ENCODE measurements at places on chromosomes 6 and 20. TPM values are rescaled to one million over a fixed set of nuclear protein-coding genes. Genes with fewer than 3 reads are reported as not detected.
A peak's percentile ranks its signal among the peaks of the same experiment; 100 is the strongest.

DNA sequence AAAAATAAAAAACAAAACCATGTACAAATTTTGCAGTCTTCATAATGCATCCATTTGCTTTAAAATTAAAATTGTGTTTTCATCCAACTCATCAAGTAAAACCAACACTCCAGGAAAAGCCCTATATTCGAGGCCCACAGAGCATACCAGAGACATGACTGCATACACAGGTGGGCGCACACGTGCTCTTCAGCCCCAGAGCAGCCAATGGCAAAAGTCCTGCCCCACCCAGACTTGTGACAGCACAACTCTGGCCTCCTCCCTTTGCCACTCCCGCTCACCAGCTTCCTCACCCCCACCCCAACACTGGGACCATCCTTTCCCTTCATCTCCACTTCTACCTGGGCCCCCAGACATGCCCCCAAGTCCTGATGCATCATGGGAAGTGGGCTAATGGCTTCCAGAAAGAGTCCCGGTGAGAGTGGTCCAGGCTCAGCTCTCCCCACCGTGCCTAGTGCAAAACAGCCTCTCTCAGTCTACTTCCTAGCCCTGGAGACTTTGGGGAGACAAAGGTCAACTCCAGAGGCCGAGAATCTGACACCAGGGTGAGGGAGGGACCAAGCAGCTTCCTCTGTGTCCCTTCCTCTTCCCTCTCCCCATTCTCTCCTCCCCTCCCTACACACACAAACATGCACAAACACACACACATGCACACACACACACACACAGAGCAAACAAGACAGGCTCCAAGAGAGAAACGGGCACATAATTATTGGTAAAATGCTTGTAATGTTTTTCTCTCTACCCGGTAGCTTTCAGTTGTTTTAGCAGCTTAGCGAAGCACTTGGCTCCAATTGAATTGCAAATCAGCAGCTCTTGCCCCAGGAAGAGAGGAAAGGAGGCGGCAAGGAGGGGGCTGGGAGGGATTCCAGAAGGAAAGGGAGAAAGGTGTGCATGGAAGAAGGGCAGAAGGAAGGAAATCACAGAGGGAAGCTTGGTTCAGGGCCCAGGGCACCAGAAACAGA lies 14.3 kb downstream of the GRM4 start:
- no peaks in the 10 kb centered on the region for H3K36me3 ChIP-seq
- peaks cover 39% of the 10 kb centered on the region for H3K27me3 ChIP-seq
- no peak overlapping the region for H3K27ac ChIP-seq
- no peak overlapping the region for H3K4me3 ChIP-seq

- DNase-seq, result no peak
- peaks cover 29% of the 10 kb centered on the region for H3K27me3 ChIP-seq
- no peaks in the 10 kb centered on the region for H3K36me3 ChIP-seq
- no peak overlapping the region for H3K4me3 ChIP-seq
- H3K27ac ChIP-seq, result no peak overlapping the region
These were observed 211.1 kb downstream of the SOD2 start for GRCh38 chr6:159481897-159482296.

DNA sequence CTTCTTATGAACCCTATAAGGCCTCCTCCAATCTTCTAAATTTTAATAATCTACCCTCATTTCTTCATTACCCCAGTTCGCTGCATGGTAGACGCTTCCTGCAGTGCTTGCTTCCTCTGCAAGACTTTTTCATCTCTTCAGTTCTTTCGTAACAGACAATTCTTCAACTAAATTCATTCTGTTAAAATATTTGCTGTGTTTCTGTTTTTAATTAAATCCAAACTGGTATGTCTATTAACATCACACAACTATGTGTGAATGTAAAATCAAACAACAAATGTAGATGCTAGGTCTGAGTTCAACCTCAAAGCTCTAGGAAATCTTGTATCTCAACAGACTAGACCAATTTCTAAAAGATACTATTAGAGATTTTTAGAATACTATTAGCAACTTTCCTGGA lies 199.3 kb downstream of the RNGTT start:
- H3K4me1 ChIP-seq, result no peaks in the 10 kb centered on the region
- no peak overlapping the region for H3K27ac ChIP-seq
- no peak for DNase-seq
- H3K36me3 ChIP-seq, result peaks cover 12% of the 10 kb centered on the region
- no peaks in the 10 kb centered on the region for H3K27me3 ChIP-seq

GRCh38 chr6:25615471-25615870 lies 36.5 kb upstream of the SCGN start:
- H3K36me3 ChIP-seq, result peaks cover under 1% of the 10 kb centered on the region
- no peak overlapping the region for H3K4me3 ChIP-seq
- no peaks in the 10 kb centered on the region for H3K4me1 ChIP-seq

DNA sequence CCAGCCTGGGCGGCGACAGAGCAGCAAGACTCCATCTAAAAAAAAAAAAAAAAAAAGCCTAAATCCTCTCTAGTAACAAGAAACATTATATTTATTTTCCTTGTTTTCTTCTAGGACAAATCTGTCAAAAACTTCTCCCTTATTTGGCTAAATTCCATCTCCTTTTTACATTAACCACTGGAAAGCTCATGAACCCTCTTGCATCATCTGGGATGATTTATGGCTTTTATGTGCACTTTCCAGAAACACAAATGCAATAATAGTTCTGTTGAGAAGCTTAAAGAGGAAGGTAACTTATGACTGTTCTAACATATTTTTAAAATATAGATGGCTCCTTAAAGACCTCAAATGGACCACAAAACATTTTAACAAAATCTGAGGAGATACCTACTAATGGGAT lies 526.1 kb upstream of the SPTLC3 start:
- no peak overlapping the region for H3K4me3 ChIP-seq
- DNase-seq, result peak; percentile 41
- no peaks in the 10 kb centered on the region for H3K4me1 ChIP-seq
- no peak overlapping the region for H3K27ac ChIP-seq
- H3K36me3 ChIP-seq, result no peaks in the 10 kb centered on the region
- H3K27me3 ChIP-seq, result no peaks in the 10 kb centered on the region

- no peaks in the 10 kb centered on the region for H3K27me3 ChIP-seq
- peaks cover 5% of the 10 kb centered on the region for H3K4me1 ChIP-seq
- no peak for DNase-seq
- peaks cover 38% of the 10 kb centered on the region for H3K36me3 ChIP-seq
These were observed 59.3 kb downstream of the SHPRH start for GRCh38 chr6:145904868-145905267.

- H3K27me3 ChIP-seq, result no peaks in the 10 kb centered on the region
- peaks cover 6% of the 10 kb centered on the region for H3K36me3 ChIP-seq
- no peak overlapping the region for H3K27ac ChIP-seq
- H3K4me1 ChIP-seq, result peaks cover 11% of the 10 kb centered on the region
- DNase-seq, result no peak
These were observed 76.5 kb downstream of the LYRM4 start for GRCh38 chr6:5184218-5184617.

The PROKR2 gene
- total RNA-seq, result not detected

The OR2B6 gene
- not detected for total RNA-seq

GRCh38 chr20:20076297-20077065 lies 24.1 kb downstream of the CFAP61 start:
- no peaks in the 10 kb centered on the region for H3K36me3 ChIP-seq
- DNase-seq, result peak; percentile 61
- no peak overlapping the region for H3K27ac ChIP-seq
- no peak overlapping the region for H3K4me3 ChIP-seq
- peaks cover 7% of the 10 kb centered on the region for H3K4me1 ChIP-seq

GRCh38 chr20:16258766-16259165 lies 314.5 kb downstream of the KIF16B start:
- no peaks in the 10 kb centered on the region for H3K4me1 ChIP-seq
- H3K4me3 ChIP-seq, result no peak overlapping the region
- no peak overlapping the region for H3K27ac ChIP-seq
- H3K27me3 ChIP-seq, result no peaks in the 10 kb centered on the region
- no peaks in the 10 kb centered on the region for H3K36me3 ChIP-seq
- DNase-seq, result no peak

GRCh38 chr6:137964876-137965275 lies 97.8 kb downstream of the TNFAIP3 start:
- H3K36me3 ChIP-seq, result no peaks in the 10 kb centered on the region

The FOXC1 gene
- total RNA-seq, result 16.8 TPM

The APOBEC2 gene
- total RNA-seq, result not detected

All from MCF 10A (cell line).